ENCODE measurements at places on chromosomes 2 and 18.

DNA sequence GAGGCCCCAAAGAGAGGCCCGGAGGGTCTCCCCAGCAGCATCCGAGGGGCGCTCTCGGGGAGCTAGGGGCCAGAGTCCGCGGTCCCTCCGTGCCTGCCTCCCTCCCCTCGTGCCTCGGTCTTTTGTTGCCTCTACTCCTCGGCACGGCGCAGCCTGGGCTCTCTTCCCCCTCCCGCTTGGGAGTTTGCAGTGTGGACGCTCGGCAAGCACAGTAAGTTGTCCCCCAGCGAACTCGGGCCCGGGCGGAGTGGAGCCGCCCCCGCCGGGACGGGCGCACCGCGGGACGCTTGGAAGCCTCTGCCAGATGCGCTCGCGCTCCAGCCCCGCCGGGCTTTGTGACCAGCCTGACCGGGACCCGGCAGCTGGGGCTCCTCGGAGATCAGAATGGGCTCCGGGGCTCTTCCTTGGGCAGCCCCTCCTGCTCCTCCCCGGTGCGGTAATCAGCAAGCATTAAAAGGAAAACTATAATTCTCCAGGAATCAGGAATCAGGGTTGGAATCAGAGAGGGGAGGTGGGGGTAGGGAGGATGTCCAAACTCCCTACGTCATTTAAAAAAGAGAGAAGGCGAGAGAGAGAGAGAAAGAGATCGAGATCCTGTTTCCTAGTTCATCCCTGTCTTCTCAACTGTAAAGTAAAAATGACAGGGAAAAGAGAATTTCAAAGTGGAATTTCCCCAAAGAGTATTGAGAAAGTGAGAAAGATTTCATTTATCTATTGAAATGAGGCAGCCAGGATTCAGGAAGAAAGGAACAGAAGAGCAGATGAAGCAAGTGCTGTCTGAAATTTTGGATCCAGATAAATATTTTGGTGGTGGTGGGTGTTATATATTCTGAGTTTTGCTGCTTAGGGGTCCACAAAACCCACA is 786 bp upstream of the TMEM200C start:
- DNase-seq, result no peak

DNA sequence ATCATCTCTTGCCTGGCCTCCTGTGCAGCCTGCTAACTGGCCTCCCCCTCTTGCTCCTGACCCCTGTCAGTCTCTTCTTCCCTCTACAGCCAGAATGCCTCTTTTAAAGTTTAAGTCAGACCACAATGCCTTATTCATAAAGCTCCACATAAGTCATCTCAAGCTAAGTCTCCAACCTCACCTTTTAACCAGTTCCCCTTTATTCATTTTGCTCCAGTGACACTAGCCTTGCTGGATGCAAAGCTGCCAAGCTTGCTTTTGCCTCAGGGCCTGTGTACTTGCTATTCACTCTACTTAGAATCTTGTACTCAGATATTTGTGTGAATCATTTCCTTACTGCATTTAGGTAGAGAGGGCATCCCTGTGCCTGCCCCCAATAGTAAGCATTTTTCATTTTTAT is 180.9 kb downstream of the PDE1A start:
- no peak for DNase-seq

DNA sequence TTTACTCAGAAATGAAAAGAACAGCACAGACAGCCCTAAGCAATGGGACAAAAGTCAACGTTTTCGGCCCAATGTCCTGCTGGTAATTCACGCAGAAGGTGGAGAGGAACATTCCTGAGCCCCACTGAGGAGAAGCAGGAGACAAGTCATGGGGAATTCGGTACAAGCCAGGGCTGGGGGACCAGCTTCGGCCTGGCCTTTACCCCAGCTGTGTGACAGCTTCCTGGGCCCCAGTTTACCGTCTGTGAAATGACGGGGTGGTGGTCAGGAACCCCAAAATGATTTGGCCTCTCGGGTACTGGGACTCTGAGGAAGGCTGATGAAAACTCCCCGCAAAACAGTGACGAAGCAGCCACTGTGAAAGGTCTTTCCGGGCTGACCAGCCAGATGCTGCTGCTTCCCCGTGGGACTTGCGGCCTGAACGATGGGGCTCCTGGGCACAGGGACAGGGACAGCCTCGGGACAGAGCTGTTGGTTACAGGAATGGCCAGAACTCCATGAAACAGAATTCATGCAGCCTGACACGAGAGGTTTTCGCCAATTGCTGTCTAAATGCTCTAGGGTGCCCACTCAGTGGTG is 21.6 kb downstream of the KIF1A start:
- no peak for DNase-seq

DNA sequence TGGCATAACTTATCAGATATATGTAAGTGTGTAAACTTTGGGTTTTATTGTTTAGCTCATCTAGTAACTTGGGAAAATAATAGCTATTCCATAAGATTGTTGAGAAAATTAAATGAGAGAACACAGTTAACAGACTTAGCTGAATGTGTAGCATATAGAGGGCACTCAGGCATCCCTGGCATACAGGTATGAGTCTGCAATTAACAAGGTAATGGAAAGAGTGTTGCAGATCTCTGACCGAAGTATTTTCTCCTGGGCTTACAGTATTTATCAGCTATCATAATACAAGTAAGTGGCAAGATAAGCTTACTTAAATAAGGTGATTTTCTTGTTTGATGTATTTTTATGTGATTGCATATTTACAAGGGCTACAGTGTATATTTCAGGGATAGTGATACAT is 7.9 kb upstream of the COBLL1 start:
- no peak for DNase-seq

DNA sequence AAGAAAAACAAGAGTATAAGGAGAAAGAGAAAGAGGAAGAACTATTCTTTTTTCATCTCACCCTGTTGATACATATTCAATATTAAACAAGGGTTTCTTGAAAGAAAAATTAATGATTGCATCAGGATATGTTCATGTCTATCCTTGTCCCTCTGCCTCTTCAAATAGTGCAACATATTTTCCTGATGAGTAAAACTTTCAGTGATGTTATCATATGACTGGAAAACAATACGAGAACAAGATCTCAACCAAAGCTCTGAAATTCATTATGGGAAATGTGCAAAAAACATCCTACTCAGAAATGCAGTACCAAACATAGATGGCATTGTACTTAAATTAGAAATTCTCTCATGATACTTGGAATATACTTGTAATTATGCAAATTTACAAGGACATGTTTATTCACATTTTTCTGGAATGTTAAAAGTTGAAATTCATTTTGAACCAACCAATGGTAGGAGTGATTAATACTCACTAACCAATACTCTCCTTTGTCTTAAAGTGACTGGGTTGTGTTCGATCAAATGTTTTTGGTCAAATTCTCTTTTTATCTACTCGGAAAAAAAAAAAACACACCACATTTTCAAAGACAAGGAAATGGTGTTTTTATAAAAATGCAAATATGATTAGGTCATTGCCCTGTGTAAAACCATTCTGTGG is 148.9 kb upstream of the GULP1 start:
- DNase-seq, result no peak

- no peak for DNase-seq
These were observed 45.6 kb upstream of the SELENOI start for GRCh38 chr2:26300234-26300925.

- DNase-seq, result no peak
These were observed 58.1 kb upstream of the IL1RL1 start for GRCh38 chr2:102253140-102253752.

DNA sequence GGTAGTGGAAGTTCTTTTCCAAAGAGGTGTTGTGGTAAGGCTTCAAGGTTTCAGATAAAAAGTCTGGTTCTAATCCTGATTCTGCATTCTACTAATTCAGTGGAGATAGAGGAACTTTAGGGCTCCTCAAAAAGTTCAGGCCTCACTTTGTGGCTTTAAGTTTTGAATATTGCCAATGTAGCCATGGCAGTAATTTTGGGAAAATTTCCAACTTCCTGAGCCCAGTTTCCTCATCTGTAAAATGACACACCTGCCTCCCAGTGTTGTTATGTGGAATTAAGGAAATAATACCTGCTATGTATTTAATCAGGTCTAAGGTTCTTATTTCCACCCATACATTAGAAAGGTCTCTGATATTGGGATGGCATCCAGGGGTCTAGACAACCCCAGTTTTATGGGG is 147.6 kb upstream of the ITGA6 start:
- DNase-seq, result no peak

- no peak for DNase-seq
These were observed 1.4 kb downstream of the DPYSL5 start for GRCh38 chr2:26849056-26849999.

GRCh38 chr2:40394031-40394430 is 57.9 kb downstream of the SLC8A1 start:
- no peak for DNase-seq

DNA sequence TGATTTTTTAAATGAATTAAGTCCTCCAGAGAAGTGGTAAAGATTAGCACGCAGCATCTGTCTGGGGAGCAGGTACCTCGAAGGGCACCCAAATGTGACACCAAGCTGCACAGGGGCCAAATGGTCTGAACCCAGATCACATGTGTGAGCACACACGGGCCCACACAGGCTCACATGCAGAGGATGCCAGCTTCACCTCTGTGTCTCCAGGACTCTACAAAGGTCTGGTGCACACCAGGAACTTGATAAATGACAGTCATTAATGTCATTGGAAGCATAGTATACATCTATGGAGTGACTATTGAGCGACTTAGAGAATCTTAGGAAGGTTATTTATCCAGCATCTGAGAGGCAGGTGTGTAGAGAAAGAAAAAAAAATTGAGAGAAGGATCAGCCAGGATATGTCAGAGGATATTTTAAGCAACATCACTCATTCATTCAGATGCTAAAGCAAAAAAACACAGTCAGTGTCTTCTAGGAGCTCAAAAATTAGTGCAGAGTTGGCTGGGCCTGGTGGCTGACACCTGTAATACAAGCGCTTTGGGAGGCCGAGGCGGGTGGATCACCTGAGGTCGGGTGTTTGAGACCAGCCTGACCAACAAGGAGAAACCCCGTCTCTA is 23.2 kb downstream of the GYPC start:
- no peak for DNase-seq

- DNase-seq, result no peak
These were observed 205.0 kb downstream of the UBE2E3 start for GRCh38 chr2:181185421-181185820.

DNA sequence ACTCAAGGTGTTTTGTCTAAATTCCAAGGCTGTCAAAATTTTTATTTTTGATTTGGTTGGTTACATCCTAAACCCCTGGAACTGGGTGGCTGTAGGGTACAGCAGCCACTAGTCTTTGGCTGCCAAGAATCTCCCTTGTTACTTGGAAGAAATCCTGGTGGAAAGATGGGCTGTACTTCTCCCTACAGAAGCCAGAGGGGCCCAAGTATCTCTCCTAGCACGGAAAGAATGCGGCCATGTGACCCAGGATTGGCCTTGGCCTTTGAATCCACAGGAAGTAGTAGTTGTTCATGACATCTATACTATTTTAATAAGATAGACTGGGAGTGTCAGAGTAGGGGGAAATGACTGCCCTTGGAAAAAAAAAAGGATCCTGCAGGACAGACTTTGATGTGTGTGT is 54.4 kb upstream of the MYO3B start:
- DNase-seq, result no peak

GRCh38 chr18:31801078-31801477 is 40.4 kb upstream of the SLC25A52 start:
- DNase-seq, result no peak

DNA sequence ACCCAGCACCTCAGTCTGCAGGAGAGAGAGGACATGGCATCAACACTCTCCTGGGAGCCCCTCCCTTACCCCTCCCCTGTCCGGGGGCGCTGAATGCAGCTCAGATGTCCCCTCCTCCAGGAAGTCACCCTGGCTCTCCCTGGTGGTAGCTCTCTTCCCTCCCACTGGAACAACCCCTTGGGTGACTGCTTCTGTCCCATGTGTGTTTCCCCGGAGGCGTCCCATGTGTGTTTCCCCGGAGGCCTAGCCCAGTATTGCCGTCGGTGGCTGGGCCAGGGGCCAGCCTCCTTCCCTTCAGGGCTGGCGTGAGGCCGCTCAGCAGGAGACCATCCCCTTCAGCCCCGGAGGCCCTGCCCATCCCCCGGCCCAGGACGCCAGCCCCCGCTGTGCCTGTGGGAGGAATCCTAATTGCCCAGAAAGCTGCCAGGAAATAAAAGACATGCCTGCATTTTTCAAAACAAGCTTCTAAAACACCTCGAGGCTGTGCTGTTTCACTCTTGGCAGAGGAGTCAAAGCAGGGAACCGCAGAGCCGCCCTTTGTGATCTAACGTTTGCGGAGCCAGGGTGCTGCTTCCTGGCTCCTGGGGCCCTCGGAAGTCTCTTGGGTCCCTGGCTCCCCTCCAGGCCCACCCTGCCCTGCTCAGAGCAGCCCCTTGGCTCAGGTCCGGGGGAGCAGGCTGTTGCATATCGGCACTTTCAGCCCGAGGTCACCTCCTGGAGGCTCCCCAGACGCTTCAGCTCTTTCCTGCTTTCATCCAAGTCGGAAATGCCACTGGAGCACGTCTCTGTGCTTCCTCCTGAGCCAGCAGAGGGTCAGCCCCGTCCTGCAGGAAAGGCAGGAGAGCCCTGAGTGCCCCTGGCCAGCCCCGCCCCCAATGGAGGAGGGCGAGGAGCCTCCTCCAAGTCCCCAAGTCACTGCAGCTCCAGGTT is 11.4 kb downstream of the SNED1 start:
- DNase-seq, result no peak

GRCh38 chr2:63692002-63692606 is 103.3 kb downstream of the MDH1 start:
- DNase-seq, result no peak

- no peak for DNase-seq
These were observed 8.7 kb downstream of the CHMP1B start for GRCh38 chr18:11859903-11860407.

GRCh38 chr2:25342372-25343186 is 854 bp upstream of the DNMT3A start:
- peak; percentile 60 for DNase-seq

- DNase-seq, result no peak
These were observed 72.8 kb downstream of the TBR1 start for GRCh38 chr2:161488879-161489278.

DNA sequence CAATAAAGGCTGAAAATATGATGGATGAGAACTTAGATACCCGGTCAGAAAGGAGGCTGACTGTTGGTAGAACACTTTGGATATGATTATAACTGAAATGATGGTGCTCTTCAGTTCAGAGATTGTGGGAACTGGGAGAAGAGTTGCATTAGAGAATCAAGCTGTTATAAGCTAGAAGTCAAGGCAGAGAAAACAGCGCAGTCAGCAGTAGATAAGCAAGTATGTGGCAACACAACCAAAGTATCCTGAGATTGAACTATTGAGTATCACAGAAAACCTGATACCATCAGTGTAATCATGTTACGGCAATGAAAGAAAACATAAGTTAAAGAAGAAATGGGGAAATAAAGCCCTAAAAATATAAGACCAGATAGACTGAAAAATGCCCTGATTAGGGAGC is 633.9 kb upstream of the LRRTM1 start:
- no peak for DNase-seq

Data from activated CD8-positive, alpha-beta memory T cell treated with anti-CD3 and anti-CD28 coated beads for 48 hours (primary cell).